ENCODE measurements at places on chromosomes 5 and 9.

DNA sequence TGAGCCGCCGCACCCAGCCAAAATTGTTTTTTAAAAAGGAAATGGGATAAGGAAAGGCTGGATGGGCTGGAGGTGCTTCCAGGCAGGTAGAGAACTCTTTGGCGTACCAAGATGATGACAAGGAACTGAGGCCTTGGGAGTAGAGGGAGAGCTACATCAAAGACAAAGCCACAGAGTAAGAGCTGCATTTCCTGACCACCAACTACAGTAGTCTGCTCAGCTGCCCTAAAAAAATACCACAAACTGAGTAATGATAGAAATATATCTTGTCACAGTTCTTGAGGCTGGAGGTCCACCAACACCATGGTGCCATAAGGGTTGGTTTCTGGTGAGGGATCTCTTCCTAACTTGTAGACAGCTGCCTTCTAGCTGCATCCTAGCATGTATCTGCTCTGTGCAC is 8.2 kb downstream of the OR1K1 start:
- no peak for DNase-seq

GRCh38 chr5:78927657-78928282 is 57.3 kb downstream of the ARSB start:
- DNase-seq, result no peak

GRCh38 chr5:144100702-144101101 is 69.8 kb downstream of the YIPF5 start:
- no peak for DNase-seq

DNA sequence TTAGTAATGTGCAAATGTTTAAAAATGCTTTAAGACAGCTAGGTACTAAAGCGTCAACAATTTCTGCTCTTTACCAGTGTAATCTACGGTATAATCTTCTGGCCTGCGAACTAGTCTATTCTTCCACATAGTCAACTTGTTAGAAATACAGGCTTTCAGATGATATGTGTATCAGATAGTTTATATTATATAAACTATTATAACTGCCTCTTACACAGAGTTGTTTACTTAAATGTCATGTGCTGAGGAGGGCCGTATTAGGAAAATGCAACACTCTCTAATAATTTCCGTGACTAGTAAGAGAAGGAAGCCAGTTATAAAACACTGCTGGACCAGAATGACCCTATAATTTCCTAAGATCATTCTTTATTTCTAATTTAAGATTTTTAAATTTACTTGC is 63.6 kb downstream of the WDR41 start:
- DNase-seq, result no peak

DNA sequence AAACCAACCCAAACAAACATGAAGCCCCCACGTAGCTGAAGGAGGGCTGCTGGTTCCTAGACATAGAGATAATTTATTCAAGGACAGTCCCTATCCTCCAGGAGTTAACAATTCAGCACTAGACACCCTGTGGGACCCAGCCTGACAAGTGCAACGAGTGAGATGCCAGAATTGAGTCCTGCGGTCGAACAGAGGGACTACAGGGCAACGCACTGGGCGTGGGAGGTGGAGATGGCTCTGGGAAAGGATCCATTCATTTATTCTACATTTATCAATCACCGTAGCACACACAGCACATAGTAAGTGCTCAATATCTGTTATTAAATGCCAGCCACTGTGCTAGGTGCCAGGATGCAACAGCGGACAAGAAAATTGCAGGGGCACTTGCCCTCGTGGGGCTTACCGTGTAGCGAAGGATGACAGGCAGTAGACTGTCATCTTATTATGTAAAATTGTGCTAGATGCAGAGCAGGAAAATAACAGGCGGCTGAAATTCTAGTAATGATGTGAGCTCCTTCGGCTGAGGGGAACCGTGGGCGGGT is 855 bp upstream of the ARHGAP26 start:
- no peak for DNase-seq

Data from cortex of kidney (tissue), 1 donor.